ENCODE measurements at places on chromosomes 2 and 18.

GRCh38 chr2:98744595-98744994 lies 13.7 kb upstream of the MGAT4A start:
- no peak for DNase-seq

- no peak for DNase-seq
Measured at GRCh38 chr2:109448207-109448606, 165.6 kb downstream of the SEPTIN10 start.

- no peak for DNase-seq
Measured at GRCh38 chr18:70553936-70554260, 265.1 kb downstream of the SOCS6 start.

- DNase-seq = peak; percentile 62
Measured at GRCh38 chr2:174492963-174493431, 6.2 kb upstream of the GPR155 start.

DNA sequence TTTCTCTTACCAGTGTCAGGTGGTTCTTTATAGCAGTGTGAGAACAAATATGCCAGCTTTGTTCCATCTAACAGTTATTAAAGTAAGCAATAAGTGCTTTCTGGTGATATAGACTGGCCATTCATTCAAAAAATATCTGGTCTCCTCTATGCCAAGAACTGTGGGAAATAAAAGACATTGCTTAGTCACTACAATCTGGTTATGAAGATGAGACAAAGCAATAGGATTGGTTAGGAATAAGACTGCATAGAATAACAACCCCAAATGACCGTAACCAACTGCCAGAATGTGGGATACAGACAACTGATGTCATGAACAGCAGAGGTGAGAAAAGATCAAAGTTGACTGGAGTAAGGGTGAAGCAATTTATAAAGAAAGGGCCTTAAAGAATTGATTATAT lies 83.8 kb downstream of the MBD2 start:
- DNase-seq = no peak

- no peak for DNase-seq
Measured at GRCh38 chr2:219124381-219125110, 36.1 kb downstream of the NHEJ1 start.
